ENCODE measurements at places on chromosomes 3 and 15. TPM values are rescaled to one million over a fixed set of nuclear protein-coding genes. Genes with fewer than 3 reads are reported as not detected.

GRCh38 chr15:39438260-39438659, 142.6 kb upstream of the THBS1 start:
- H3K4me3 ChIP-seq = no peak overlapping the region
- no peaks in the 10 kb centered on the region for H3K27me3 ChIP-seq
- no peaks in the 10 kb centered on the region for H3K36me3 ChIP-seq
- no peak overlapping the region for H3K27ac ChIP-seq
- H3K4me1 ChIP-seq = peaks cover 2% of the 10 kb centered on the region
- DNase-seq = no peak

DNA sequence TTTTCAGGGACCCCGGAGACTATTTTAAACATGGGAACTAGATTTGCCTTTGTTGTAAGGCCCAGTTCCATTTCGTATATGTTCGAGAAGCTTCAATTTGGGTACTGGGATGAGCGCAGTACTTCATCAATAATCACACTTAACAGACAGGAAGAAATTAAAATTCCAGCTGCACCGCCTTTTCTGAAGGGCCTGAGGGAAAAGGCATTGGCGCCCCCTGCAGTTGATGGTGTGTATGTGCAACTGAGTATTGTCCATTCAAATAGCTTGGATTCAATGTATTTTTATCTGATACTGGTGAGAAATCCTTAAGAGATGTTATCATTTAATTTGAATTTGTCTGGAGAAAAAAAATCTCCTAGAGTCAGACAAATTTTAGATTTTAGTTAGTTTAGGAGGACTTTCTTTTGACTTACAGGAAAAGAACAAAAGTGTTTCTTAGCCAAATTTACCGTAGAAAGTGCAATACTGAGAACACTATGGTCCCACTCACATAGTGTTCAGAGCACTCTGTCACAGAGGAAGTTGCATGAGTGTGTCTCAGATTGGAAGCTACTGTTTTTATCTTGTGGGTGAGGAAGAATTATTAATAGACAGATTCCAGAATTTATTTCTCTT, 5.4 kb upstream of the ALDH1A2 start:
- peaks cover 12% of the 10 kb centered on the region for H3K27me3 ChIP-seq
- H3K4me1 ChIP-seq = no peaks in the 10 kb centered on the region
- H3K4me3 ChIP-seq = no peak overlapping the region
- no peak overlapping the region for H3K27ac ChIP-seq
- no peak for DNase-seq

DNA sequence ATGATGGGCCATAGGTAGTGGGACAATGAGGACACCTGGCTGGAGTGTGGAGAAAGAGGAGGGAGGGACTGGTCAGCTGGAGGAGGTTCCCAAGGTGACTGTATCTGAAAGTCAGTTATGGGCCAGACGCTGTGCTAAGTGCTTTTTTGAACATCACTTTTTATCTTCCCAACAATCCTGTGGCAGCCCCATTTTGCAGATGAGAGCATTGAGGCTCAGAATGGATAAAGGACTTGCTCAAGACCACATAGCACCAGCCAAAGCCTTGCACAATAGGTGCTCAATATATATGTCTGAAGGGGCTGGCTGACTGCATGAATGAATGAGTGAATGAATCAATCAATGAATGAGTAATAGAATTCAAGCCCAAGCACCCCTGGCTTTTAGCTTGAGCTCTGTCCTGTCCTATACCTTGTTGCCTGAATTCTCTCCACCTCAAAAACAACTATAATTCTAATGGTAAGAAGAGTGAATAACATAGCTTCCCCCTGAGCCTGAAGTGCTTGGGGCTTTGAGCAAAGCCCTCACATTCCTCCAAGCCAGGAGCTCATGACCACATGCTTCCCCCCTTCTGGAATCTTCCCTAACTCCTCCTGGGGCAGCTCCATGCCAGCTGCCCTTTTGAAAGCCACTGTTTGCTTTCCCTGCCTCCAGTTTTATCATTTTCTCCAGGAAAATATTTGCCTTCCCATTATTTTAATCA, 150.9 kb downstream of the RPLP1 start:
- H3K27ac ChIP-seq = no peak overlapping the region
- DNase-seq = no peak
- no peak overlapping the region for H3K4me3 ChIP-seq
- no peaks in the 10 kb centered on the region for H3K36me3 ChIP-seq
- H3K27me3 ChIP-seq = no peaks in the 10 kb centered on the region
- H3K4me1 ChIP-seq = no peaks in the 10 kb centered on the region

DNA sequence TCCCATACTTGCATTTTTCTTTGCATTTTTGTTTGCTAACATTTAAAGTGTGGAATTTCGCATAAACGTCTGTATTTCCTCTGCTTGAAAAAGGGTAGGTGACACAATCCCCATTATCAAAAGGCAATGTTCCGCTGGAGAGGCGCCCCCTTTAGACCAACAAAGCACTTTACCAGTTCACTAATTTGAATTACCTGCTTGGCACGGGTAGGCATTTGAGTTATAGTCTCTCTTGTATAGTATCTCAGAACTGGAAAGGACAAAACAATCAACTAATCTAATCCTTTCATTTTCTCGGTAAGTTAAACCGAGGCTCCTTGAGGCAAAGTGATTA, 775 bp upstream of the CCDC39 start:
- no peaks in the 10 kb centered on the region for H3K27me3 ChIP-seq
- H3K27ac ChIP-seq = no peak overlapping the region
- H3K4me3 ChIP-seq = peak overlapping the region; percentile 88
- H3K4me1 ChIP-seq = peaks cover 3% of the 10 kb centered on the region

DNA sequence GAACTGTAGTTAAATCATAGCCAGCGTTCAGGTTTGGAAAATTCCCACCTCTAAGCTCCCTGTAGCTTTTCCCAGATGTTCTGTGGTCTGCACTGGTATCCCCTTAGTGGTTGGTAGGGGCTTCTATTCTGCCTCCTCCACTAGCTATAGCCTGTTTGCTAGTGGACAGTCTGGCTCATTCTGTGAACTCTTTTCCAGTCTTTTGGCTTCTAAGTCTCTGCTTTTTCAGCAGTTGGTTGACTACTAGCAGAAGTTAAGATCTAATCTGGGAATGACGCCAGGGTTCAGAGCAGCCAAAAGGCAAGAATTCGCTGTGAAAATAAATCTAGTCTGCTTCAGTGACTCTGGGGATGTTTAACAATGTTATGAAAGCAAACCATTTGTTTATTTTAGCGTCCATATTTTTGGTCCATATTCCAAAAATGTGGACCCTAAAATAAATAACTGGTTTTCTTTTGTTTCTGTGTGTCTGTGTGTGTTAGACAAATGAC, 73.7 kb upstream of the WDR72 start:
- no peaks in the 10 kb centered on the region for H3K27me3 ChIP-seq
- no peaks in the 10 kb centered on the region for H3K36me3 ChIP-seq
- no peak overlapping the region for H3K4me3 ChIP-seq
- no peak overlapping the region for H3K27ac ChIP-seq
- H3K4me1 ChIP-seq = no peaks in the 10 kb centered on the region

DNA sequence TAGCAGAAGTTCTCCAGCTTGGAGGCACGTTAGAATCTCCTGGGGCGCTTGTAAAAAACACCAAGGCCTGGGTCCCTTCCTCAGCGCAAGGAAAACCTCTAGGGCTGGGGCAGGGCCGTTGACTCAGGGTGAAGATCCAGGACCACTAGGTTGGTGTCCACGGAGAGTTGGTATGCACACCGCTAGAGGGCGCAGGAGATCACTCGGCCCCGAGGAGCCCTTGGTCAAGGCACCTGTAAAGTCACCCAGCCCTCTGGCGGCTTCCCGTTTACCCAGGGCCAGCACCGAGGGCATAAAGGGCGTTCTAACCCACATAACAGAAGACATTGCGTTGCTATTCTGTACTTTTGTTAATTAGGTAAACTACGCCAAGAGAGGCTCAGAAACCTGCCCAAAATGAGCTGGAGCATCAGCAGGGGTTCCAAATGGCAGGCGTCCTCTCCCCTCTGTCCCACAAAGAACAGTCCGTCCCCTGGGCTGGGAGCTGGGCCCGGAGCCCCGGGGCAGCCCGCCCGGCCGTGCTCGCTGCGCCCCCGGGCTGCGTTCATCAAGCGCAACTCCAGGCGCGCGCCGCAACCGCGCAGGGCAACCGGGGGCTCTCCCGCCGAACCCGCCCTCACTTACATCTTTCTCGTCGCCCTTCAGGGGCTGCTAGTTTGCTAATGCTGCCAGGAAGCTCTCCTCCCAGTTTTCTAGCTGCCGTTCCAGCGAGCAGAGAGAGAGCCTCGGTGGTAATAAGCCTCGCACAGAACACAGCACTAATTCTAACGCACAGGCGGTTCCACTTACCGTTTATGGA, 332.1 kb downstream of the ARRDC4 start:
- peaks cover 11% of the 10 kb centered on the region for H3K27me3 ChIP-seq
- H3K27ac ChIP-seq = no peak overlapping the region
- H3K4me1 ChIP-seq = no peaks in the 10 kb centered on the region

GRCh38 chr3:26838026-26838425, 215.5 kb downstream of the LRRC3B start:
- H3K4me3 ChIP-seq = no peak overlapping the region
- no peaks in the 10 kb centered on the region for H3K27me3 ChIP-seq
- no peaks in the 10 kb centered on the region for H3K4me1 ChIP-seq
- no peak for DNase-seq

GRCh38 chr3:172675441-172676193, 35.2 kb downstream of the NCEH1 start:
- H3K36me3 ChIP-seq = no peaks in the 10 kb centered on the region
- peak overlapping the region; percentile 52 for H3K27ac ChIP-seq
- H3K4me1 ChIP-seq = peaks cover 18% of the 10 kb centered on the region
- DNase-seq = no peak
- no peaks in the 10 kb centered on the region for H3K27me3 ChIP-seq

- no peaks in the 10 kb centered on the region for H3K4me1 ChIP-seq
- H3K27me3 ChIP-seq = no peaks in the 10 kb centered on the region
Observed at GRCh38 chr3:171991166-171991565, 48.2 kb upstream of the FNDC3B start.

DNA sequence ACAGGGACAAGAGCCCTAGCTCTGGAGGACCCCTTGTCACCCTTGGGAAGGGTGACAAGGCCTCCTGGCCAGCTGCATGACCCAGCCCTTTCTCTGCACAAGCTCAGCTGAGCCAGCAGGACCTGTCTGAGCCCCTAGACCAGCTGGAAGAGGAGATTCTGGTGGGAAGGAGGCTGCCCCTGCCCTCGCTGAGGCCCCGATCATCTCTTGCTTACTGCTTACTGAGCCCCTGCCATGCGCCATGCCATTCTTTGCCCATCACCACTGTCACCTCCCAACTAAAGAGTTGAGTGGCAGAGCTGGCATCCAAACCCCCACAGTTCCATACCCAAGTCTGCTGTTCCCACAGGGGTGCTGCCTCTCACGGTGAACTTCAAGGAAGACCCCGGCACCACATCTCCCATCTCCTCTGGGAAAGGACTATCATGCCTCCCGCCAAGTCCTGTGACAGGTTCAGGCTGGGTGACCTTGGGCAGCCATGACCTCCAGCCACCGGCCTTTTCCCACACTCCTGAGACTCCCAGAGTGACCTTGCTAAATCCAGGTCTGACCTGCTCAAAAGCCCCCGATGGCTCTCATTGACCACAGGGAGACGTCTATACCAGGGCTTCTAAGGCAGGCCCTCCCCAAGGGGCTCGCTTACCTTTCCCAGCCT, 34.0 kb downstream of the ACSBG1 start:
- no peak overlapping the region for H3K27ac ChIP-seq
- no peak overlapping the region for H3K4me3 ChIP-seq
- no peaks in the 10 kb centered on the region for H3K36me3 ChIP-seq
- no peaks in the 10 kb centered on the region for H3K4me1 ChIP-seq
- DNase-seq = no peak

DNA sequence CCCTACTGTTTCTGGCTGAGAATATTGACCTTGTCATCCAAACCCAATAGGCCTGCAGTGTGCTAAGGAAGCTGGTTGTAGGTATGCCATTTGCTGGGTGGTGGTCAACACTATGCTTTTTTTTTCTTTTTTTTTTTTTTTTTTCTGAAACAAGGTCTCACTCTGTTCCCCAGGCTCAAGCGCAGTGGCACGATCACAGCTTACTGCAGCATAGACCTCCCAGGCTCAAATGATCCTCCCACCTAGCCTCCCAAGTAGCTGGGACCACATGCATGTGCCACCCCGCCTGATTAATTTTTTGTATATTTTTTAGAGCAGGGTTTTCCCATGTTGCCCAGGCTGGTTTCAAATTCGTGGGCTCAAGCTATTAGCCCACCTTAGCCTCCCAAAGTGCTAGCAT, 35.7 kb upstream of the RHO start:
- no peak overlapping the region for H3K27ac ChIP-seq
- H3K4me3 ChIP-seq = no peak overlapping the region
- no peaks in the 10 kb centered on the region for H3K36me3 ChIP-seq
- H3K4me1 ChIP-seq = no peaks in the 10 kb centered on the region
- H3K27me3 ChIP-seq = no peaks in the 10 kb centered on the region
- no peak for DNase-seq

DNA sequence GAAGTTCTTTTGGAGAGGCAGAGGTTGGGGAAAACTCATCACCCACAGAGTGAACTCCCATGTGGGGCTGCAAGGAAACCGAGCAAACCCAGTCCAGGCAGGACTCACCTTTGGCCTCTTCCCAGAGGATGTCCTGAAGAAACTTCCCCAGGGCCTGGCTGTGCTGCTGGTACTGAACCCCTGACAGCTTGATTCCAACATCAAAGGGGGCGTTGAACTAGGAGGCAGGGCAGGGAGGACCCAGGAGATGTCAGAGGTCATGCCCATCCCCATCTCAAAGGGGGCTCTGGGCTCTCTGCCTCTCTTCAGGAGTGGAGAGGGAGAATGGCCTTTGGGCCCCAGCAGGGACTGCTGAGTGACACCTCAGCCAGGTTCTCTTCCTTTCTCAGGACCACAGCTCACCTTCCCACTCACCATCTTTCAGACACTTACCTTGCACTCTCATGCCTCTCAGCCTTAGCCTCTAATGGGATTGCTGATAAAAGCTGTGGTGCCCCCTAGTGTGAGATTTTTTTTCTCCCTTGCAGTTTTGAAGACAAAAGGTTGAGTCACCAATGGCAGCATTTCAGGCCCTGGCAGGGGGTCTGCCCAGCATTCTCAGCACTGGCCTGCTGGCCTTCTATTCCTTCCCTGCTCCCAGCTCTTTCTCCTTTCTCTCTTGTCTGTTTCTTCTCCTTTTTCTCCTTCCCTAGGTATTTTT, 6.0 kb downstream of the GHRL start:
- DNase-seq = peak; percentile 75
- H3K4me3 ChIP-seq = no peak overlapping the region
- H3K4me1 ChIP-seq = peaks cover 7% of the 10 kb centered on the region
- peaks cover 4% of the 10 kb centered on the region for H3K36me3 ChIP-seq
- no peaks in the 10 kb centered on the region for H3K27me3 ChIP-seq
- H3K27ac ChIP-seq = no peak overlapping the region

EFHB gene
- polyA plus RNA-seq = 0.20 TPM

KIF15 gene
- 2.3 TPM for polyA plus RNA-seq

CATSPER2 gene
- 1.9 TPM for polyA plus RNA-seq

PTH1R gene
- 0.57 TPM for polyA plus RNA-seq

CHL1 gene
- polyA plus RNA-seq = 0.03 TPM

NSMCE3 gene
- polyA plus RNA-seq = 4.3 TPM

PLSCR5 gene
- not detected for polyA plus RNA-seq

STARD9 gene
- polyA plus RNA-seq = 3.3 TPM

HGD gene
- 0.09 TPM for polyA plus RNA-seq

EPHB1 gene
- polyA plus RNA-seq = 5.4 TPM

TJP1 gene
- 32.2 TPM for polyA plus RNA-seq

CHRD gene
- 1.7 TPM for polyA plus RNA-seq

C3orf70 gene
- polyA plus RNA-seq = 1.7 TPM

COL8A1 gene
- 0.21 TPM for polyA plus RNA-seq

TRH gene
- polyA plus RNA-seq = 0.03 TPM
